Left ventricle myocardium inferior (tissue), 1 donor: ENCODE measurements at places on chromosomes 2 and 18.

- no peak for DNase-seq
These were observed 81.8 kb upstream of the SH3BP4 start for GRCh38 chr2:234869969-234870368.

DNA sequence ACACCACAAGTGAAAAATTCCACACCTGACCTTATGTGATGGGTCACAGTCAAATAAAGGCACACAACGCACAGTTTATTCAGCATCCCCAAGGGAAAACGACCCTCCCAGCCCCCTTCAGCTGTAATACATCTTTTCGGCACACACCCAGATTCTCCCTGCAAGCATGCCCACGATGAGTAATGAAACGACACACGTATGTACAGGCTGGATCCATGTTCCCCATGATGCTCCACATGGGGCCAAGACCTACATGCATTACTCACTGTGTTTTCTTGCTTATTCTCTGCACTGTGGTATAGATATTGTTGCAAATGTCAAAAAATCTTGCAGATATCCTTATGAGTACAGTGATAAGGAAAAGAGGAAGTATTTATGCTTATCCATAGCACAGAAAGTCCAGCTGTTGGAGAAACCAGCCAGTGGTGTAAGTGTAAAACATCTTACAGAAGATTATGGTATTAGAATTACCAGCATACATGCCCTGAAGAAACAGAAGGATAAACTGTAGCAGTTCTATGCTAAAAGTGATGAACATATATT lies 32.5 kb upstream of the SGPP2 start:
- DNase-seq = no peak

DNA sequence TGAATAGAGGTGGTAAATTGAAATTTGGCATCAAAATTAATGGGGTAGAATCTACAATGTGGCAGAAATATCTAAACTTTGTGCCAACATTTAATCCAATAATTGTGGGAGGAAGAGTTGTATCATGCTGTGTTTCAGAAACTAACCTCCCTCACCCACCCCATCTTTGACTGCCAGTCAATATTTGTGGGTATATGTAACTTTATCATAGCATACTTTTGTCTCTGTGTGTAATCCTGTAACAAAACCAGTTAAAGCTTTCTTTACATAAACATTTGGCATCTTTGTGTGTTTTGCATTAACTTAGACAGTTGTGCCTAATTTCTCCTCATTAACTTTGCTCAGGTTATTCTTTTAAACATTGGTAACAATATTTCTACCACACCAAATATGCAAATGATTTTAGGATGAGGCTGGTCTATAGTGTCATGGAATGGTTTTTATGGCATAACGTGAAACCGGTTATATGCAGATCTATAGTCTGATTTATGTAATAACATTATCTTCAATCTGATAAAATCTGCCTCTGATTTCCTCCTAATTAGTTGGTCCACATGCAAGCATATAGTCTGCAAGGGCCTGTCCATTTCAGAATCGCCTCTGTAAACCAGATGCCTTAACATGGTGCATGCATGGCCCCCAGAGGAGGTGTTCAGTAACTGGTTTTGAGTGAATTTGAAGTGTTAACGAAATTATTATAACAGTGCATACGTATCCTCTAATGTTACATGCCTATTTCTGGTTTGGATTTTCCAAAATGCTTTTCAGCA lies 84.3 kb downstream of the ACSL3 start:
- DNase-seq = no peak

DNA sequence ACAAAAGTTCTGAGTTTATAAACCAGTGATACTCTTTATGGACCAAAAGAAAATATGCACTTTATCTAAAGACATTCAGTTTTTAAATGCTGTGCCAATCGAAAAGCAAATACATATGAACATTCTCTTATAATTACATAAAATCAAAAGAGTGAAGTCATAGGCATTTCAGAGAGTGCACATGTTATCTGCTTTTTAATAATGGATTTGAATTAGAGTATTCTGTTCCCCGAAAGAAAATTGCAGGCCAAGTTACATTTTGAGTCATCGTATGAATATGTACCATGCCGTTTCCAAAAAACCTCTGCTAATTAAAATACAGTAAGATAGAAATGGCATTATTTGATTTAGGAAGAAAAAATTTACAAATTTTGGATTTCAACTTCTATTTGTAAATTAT lies 565.7 kb downstream of the ZEB2 start:
- no peak for DNase-seq

GRCh38 chr2:205720451-205720902 lies 38.2 kb downstream of the NRP2 start:
- no peak for DNase-seq

DNA sequence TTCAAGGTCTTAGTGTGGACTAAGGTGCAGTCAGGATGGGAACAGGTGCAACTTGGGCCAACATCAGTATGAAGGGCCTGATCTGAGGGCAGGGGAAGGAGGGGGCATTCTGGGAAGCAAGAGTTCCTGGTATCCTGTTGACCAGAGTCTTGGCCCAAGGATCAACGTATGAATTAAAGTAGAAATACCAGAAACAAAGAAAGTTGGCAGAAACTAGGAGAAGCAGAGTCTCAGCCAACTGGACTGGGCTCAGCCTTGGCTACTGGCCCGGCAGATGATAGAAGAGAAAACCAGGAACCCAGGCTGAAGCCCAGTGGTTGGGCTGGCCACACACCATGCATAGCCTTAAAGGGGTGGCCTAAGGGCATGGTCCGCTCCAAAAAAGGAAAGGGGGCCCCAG lies 2.3 kb downstream of the CETN1 start:
- DNase-seq = no peak

DNA sequence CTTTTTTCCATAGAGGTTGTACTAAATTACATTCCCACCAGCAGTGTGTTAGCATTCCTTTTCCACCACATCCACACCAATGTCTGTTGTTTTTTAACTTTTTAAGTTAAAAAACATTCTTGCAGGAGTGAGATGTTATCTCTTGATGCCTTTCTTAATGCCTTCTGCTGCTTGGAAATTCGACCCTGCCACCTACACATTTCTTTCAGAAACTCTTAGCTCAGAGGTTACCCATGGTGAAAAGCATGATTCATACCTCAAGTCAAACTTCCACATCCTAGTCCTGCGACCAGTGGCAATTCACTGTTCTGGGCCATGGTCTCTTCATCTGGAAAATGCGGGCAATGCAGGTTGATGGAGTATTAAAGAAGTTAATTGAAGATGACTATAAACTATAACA lies 12.7 kb upstream of the HNMT start:
- no peak for DNase-seq

DNA sequence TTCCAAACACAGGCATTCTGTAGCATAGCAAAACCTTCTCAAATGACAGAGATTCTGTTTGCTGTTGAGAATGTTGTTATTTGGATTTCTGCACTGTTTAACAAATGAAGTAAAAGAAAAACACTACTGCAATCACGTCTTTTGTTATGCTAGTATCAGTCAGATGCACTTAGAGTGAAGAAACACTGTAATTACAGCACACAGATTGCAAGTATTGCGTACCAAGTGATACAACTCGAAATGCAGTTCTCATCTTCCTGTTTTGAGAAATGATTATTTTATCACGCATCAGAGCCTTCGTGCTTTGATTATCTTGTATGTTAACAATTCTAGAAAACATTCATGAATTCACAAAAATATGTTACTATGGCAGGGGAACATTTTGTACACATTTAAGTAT lies 41.8 kb upstream of the KLF11 start:
- DNase-seq = no peak

DNA sequence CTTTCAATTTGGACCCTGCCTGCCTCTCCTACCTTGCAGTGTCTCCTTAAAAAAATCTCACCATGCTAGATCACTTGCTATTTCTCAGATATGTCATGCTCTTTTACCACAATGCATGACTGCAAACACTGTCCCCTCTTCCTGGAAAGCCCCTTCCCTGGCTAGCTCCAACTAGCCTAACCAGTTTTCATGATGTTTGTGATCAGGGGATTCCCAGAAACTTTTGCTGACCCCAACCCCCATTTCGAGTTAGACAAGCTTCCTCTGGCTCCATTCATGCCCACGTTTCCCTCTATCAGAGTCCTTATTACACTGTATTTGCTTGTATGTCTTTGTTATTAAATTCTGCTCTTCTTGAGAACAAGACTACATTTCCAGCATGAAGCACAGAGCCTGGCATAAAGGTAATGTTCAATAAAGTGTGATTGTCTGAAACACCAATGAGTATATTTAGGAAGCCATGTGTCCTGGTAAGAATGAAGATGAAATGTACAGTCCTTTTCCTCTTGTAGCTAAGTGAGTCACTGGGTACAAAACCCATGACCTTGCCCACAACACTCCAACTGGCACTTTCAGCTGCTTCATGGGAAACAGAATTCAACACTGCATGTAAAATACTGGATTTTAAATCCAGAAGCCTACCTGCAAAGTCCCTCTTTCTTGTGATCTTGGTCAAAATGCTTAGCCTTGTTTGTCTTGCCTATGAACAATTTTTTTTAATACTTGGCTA lies 62.0 kb upstream of the ATL2 start:
- DNase-seq = no peak

GRCh38 chr18:64659196-64659595 lies 510.3 kb upstream of the LINC00305 start:
- DNase-seq = no peak

- no peak for DNase-seq
These were observed 13.7 kb downstream of the NGEF start for GRCh38 chr2:232999354-232999753.

- DNase-seq = no peak
These were observed 505.3 kb upstream of the SLC39A10 start for GRCh38 chr2:195151711-195152110.

DNA sequence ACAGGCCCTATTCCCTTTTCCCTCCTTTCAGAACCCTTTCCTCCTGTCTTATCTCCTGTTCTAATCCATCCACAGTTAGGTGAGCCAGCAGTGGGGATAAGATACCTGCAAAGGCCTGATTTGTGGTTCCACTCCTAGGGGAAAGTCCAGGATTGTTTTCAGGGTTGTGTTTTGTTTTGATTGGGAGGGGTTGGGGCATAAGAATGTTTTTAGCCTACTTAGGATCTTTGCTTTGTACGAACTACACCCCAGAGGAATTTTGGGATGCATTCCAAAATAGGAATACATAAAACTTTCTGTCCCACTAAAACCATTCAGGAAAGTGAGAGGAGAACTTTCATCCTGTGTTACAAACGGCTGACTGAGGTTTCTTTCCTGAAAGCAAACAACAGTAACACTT lies 150.8 kb upstream of the PGAP1 start:
- DNase-seq = no peak

DNA sequence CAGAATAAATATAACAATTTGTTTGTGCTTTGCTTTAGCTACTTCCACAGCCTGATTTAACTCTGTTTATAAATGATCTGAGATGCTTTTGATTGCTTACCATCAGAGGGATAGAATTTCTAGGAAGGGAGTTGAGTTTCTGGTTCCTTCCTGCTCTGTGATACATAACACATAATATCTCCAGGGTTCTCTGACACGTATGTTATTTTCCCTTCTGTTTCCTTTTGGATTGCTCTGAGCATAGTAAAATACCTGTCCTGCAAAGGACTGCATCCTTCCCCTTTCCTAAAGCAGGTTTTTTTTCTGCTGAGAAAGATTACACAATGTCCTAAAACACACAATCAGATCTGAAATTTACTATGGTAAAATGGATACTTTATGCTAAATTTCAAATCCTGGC lies 76.1 kb downstream of the CABYR start:
- DNase-seq = no peak

GRCh38 chr2:30569946-30570345 lies 122.9 kb downstream of the LCLAT1 start:
- no peak for DNase-seq

DNA sequence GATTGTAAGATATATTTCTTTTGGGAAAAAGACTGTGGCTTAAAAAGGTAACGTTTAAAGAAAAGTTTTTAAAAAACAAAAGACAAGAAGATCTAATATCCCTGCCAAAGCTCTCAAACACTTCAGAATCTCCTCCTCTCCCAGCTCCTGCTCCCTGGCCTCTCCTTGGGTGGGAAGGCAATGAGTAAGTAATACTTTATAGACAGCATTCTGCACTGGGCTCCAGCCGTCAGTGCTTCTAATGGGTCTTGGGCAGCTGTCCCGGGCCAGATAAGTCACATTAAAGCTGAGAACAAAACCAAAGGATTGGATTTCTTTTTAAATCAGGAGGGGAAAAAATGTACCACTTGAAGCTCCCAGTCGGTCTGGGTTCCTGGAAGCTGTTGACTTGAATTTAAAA lies 133.7 kb downstream of the ALPK2 start:
- DNase-seq = no peak

GRCh38 chr2:86750240-86750839 lies 30.2 kb downstream of the RMND5A start:
- no peak for DNase-seq

- DNase-seq = no peak
These were observed 43.3 kb upstream of the ZCCHC2 start for GRCh38 chr18:62479574-62479973.

DNA sequence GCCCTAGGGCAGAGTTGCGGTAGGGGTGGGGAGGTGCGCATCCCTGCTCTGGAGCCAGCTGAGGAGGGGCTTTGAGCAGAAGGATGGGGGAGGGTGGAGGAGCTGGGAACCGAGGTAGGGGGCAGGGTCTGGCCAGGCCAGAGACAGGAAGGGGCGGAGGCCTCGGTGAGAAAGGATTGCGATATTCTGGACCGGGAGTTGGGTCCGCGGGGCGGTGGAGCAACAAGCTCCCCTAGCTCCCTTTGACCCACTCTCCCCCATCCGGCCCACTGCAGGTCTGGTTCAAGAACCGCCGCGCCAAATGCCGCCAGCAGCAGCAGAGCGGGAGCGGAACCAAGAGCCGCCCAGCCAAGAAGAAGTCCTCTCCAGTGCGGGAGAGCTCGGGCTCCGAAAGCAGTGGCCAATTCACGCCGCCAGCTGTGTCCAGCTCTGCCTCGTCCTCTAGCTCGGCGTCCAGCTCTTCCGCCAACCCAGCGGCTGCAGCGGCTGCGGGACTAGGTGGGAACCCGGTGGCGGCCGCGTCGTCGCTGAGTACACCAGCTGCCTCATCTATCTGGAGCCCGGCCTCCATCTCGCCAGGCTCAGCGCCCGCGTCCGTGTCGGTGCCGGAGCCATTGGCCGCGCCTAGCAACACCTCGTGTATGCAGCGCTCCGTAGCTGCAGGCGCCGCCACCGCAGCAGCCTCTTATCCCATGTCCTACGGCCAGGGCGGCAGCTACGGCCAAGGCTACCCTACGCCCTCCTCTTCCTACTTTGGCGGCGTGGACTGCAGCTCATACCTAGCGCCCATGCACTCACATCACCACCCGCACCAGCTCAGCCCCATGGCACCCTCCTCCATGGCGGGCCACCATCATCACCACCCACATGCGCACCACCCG lies 4.8 kb downstream of the OTX1 start:
- DNase-seq = no peak

DNA sequence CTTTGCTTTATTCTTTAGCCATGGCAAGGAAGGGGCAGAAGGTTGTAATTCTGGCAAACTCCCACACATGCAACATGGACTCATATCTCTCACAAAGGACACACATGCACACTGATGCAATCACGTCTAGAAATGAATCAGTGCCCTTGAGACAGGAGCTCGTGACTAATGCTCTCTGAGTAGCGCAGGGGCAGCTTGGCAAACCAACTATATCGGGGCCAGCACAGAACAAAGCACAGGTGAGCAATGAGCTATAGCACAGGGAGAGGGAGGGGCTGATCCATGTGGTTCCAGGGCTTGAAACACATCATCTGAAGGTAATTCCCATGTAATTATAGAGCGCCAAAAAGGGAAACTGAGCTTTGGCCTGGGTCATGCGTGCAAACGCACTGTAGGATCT lies 165.2 kb upstream of the KLF7 start:
- no peak for DNase-seq
